Cerebellar nuclear complex (tissue), 1 donor: ENCODE measurements at places on chromosomes 1 and 21.

DNA sequence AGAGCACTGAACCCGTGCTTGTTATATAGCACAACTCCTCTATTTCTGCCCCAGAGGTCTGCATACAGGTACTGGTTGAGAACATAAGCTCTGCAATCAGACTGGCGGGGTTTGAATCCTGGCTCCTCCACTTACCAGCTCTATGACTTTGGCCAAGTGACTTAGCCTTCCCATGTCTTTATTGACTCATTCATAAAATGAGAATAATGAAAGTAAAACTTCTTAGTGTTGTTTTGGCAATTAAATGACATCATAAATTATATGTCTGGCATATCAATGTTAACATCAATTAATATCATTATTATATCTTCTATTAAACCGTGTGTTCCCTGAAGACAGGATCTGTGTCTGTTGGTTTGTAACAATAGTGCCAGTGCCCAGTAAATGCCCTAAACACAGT is 4.3 kb downstream of the INKA2 start:
- DNase-seq = no peak

DNA sequence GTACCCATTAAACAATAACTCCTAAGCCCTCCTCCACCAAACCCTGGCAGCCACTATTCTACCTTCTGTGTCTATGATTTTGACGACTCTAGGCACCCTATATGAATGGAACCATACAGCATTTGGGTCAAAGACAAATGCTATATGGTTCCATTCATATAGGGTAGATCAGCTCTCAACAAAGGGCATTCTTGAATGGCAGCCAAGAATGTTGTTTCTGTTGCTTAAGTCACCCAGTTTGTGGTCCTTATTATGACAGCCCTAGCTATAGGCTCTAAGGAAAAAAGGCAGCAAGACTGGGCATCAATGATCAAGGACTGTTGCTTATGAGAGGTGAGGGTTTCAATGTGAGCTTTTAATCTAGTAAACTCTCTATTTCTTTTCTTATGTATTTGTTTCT is 4.7 kb upstream of the SLC5A9 start:
- no peak for DNase-seq

GRCh38 chr1:82453511-82454185 is 652.9 kb downstream of the ADGRL2 start:
- DNase-seq = no peak

GRCh38 chr1:86419277-86419903 is 4.6 kb upstream of the CLCA2 start:
- DNase-seq = no peak

DNA sequence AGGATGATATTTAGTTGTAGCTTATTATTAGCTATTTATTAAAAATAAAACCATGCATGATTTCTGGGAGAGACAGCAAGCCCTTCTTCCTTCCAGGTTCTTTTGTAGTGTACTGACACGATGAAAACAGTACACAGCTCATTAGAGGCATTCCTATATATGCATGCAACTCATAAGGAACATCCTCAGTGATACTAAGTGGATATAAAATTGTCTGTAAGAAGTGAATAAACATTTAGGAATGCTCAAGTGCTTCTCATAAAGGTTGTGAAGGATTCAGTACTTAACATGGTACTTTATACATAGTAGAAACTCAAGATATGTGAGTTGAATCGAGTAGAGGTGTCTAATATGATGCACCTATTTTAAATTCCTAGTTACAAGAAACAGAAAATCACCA is 287.7 kb downstream of the SDCCAG8 start:
- no peak for DNase-seq

GRCh38 chr1:186027621-186028020 is 293.4 kb downstream of the HMCN1 start:
- no peak for DNase-seq

GRCh38 chr1:155062151-155062686 is 1.3 kb upstream of the EFNA4 start:
- DNase-seq = no peak

DNA sequence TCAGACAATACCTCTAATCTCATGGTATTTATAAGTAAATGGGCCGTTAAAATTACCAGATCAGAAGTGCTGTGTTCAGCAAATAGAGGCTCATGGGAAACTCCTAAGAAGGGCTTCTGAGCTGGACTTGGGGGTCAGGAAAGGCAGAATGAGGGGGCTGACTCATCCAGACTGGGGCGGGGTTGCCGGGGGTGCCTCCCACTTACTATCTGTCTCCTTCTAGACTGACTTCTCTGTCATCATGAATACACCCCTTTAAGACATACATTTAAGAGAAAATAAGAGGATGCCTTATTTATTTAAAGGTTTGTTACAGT is 96.0 kb upstream of the ERRFI1 start:
- DNase-seq = no peak

DNA sequence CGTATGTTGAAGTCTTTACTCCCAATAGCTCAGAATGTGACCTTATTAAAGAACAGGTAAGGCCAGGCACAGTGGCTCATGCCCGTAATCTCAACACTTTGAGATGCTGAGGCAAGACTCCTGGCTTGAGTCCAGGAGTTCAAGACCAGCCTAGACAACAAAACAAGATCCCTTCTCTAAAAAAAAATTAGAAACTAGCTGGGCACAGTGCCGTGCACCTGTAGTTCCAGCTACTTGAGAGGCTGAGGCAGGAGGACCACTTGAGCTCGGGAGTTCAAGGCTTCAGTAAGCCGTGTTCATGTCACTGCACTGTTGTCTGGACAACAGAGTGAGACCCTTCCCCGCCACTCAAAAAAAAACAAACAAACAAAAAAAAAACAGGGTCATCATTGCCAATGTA is 171.3 kb downstream of the RERE start:
- DNase-seq = no peak

- DNase-seq = no peak
Measured at GRCh38 chr21:34554227-34554626, 42.2 kb upstream of the KCNE1 start.

GRCh38 chr1:168138134-168138533 is 1.4 kb upstream of the GPR161 start:
- no peak for DNase-seq

DNA sequence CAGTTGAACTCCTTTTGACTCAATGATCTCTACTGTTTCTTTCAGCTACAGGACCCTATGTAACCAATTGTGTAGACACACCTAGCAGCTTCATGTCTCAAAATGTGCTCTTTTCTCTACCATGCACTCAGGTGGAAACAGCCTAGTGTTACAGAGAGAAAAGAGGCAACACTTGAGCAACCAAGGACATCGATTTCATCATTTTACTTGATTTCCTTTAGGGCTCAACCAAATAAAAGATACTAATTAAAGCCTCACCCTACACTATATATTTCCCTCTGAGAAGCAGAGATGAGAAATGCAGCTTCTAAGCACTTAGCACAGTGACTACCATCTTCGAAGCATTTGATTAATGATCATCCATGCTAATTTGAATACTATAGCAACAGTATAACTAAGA is 55.1 kb downstream of the PTGER3 start:
- no peak for DNase-seq

DNA sequence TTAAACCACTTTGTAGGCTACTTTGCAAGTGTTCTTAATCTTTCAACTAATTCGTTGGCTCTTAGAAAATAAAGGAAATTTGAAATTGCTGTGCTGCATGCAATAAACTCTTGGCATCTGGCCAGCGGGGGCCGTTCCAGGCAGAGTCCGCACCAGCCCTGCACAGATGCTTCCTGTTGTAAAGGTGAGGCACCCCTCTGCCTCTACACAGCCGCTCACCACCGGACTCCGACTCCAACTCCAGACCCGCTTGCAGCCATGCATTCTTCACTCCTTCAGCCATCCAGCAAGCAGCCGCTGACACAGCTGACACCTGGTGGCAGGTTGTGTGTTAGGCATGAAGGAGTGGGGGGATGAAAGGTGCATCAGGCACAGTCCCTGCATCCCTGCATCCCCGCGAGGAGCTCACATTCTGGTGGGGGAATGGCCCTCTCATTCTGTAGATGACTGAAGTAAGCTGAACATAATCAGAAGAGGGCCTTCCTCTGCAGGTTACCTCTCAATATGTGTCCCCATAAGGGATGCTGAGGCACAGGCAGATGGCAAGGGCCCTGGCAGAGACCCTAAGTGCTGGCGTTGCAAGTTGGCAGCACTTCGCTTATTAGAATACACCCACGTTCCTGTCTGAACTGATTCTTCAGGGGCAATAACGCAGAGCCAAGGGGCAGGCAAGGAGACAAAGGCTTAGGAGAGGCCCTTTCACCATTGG is 56.8 kb downstream of the GLIS1 start:
- peak; percentile 33 for DNase-seq

- no peak for DNase-seq
Measured at GRCh38 chr1:86441581-86441980, 17.6 kb downstream of the CLCA2 start.

GRCh38 chr1:118918940-118919259 is 69.2 kb downstream of the TBX15 start:
- DNase-seq = no peak

GRCh38 chr1:25718732-25719131 is 81.3 kb upstream of the SELENON start:
- no peak for DNase-seq

DNA sequence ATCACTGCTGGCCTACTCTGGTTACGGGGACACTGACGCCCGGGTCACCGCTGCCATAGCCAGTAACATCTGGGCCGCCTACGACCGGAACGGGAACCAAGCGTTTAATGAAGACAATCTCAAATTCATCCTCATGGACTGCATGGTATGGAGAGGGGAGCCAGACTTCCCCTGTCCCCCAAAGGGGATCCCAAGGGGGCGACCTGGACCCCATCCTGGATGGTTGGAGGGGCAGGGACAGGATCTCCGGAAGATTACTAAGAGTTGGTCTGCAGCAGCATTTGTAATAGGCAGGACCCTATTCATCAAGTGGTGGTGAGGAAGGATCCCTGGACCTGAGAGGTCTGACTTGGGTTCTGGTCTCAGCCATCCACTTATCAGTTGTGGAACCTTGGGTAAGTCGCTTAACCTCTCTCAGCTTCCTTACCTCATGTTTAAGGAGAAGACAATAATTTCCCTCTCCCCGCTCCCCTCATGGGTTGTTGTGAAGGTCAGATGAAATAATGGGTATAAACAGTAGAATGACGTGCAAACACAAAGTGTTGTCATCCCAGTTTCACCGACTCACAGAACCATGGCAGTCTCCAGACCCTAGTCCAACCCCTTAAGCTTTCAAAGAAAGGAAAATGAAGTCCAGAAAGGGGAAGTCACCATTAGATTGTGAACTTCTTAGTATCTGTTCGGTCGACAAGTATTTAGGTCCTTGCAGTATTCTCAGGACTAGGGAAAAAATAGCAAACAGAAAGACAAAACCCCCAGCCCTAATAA is 883 bp downstream of the LAMTOR2 start:
- DNase-seq = no peak
